ENCODE measurements at places on chromosomes 6 and 20. TPM values are rescaled to one million over a fixed set of nuclear protein-coding genes. Genes with fewer than 3 reads are reported as not detected.

The BMP7 gene
- total RNA-seq, result 14.5 TPM

The MAP3K5 gene
- 0.09 TPM for total RNA-seq

The ECHDC1 gene
- total RNA-seq, result 59.9 TPM

The SLCO4A1 gene
- 7.0 TPM for total RNA-seq

The SLC22A2 gene
- total RNA-seq, result not detected

The NR2E1 gene
- total RNA-seq, result not detected

The MACROD2 gene
- total RNA-seq, result 6.4 TPM

The RAB44 gene
- not detected for total RNA-seq

The LY86 gene
- not detected for total RNA-seq

The PRDM13 gene
- 0.14 TPM for total RNA-seq

The SCUBE3 gene
- 22.2 TPM for total RNA-seq

The RALY gene
- total RNA-seq, result 313 TPM

The PDRG1 gene
- 32.0 TPM for total RNA-seq

The KIF16B gene
- 8.8 TPM for total RNA-seq

The NMBR gene
- not detected for total RNA-seq

The SLC13A3 gene
- total RNA-seq, result 6.1 TPM

Data from neural crest cell (in vitro differentiated cells).